ENCODE measurements at places on chromosomes 5 and 9.
A peak's percentile ranks its signal among the peaks of the same experiment; 100 is the strongest.

DNA sequence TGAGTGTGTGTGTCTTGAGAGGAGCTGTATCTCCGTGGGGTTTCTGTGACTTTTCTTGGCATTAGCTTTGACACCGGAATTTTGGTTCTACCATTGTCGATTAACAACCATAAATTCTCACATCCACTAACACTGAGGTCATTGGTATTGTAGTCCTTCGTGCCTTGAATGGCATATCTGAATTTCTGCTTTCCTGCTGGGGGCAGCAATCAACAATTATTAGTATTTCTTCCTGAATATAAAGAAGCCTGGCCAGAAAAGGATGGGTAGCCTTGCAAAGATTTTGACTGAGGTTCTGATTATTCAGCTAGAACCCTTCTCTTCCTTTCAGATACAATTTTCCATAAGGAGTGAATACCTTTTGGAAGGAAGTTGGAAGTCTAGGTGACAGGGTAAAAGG is 33.5 kb upstream of the SHOC1 start:
- DNase-seq: no peak

- DNase-seq: no peak
Measured at GRCh38 chr9:131633491-131634031, 88.2 kb downstream of the PRRT1B start.

GRCh38 chr9:126461608-126462007 is 135.0 kb downstream of the MVB12B start:
- no peak for DNase-seq

DNA sequence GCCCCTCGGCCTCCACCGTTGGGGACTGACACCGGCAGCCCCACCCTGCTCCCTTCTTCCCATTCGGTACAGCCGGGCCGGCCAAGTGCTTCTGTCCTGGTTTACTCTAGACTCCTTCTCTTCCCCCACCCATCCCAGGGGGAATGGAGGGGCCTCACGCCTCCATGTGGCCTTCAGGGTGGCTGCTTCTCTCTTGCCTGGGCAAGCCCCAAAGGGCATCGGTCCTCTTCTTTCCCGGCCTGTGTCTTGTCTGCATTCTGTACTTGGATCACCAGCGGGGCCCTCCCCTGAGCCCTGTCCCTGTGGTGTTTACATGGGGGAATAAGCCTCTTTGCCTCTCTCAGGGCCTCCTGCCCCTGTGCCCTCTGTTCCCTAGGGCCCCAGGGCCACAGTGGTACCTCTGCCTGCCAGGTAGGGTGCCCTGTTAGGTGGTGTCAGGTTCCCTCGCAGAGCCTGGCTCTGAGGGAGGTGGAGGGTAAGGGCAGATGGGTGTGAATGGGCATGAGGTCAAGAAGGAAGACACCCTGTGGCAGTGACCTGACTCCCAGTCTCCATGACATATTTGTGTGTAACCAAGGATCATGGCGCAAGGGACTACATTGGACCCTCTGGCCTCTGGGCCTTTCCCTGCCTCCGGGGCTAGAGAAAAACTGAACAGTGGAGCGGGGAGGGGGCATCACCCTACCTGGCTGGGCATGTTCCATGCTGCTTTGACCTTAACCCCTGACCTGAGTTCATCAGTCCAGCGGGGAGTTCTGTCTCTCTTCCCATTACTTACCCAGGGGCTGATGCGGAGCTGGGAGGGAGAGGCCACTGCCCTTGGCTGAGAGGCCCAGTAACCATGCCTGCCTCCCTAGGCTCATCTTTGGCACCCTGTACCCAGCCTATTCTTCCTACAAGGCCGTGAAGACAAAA is 1.6 kb downstream of the REEP2 start:
- DNase-seq: no peak

DNA sequence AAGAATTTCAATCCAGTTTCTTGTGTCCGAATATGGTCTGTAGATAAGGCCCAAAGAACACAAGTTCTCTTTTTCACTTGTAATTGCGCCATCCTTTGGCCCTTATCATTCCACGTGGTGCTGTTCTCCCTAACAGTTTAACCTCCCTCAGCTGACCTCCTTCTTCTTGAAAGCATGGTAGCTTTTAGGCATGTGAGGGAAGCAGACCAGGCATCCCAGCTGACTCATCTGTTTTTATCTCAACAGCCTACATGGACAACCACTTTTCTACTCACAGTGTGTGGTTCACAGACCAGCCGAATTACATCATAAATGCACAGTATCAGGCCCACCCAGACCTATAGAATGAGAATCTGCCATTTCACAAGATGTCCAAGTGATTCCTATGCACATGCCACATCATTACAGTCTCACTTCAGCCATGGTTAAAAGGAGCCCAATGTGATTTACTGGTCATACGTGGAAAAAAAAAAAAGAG is 26.9 kb upstream of the PLIN2 start:
- peak; percentile 73 for DNase-seq

GRCh38 chr9:16618524-16618923 is 251.9 kb downstream of the BNC2 start:
- no peak for DNase-seq
